HCT116 (cell line): ENCODE measurements at places on chromosomes 7 and 10. TPM values are rescaled to one million over a fixed set of nuclear protein-coding genes. Genes with fewer than 3 reads are reported as not detected.

TMEM140 gene
- total RNA-seq, result not detected

MYL10 gene
- not detected for total RNA-seq

GRCh38 chr7:118872568-118872967 lies 648.1 kb downstream of the ANKRD7 start:
- H3K36me3 ChIP-seq, result no peaks in the 10 kb centered on the region
- H3K4me3 ChIP-seq, result no peak overlapping the region
- DNase-seq, result peak; percentile 24

- peaks cover 20% of the 10 kb centered on the region for H3K27me3 ChIP-seq
- no peak overlapping the region for H3K4me3 ChIP-seq
- no peaks in the 10 kb centered on the region for H3K36me3 ChIP-seq
- DNase-seq, result no peak
- no peak overlapping the region for H3K27ac ChIP-seq
- H3K4me1 ChIP-seq, result no peaks in the 10 kb centered on the region
These were observed 74.0 kb downstream of the POU6F2 start for GRCh38 chr7:39051707-39052106.

- no peak for DNase-seq
- no peak overlapping the region for H3K4me3 ChIP-seq
- H3K27ac ChIP-seq, result no peak overlapping the region
These were observed 254.9 kb downstream of the KIAA1217 start for GRCh38 chr10:24463611-24464426.

- no peak overlapping the region for H3K4me3 ChIP-seq
- no peak for DNase-seq
- no peaks in the 10 kb centered on the region for H3K27me3 ChIP-seq
- H3K36me3 ChIP-seq, result no peaks in the 10 kb centered on the region
These were observed 24.6 kb upstream of the ASL start for GRCh38 chr7:66050990-66051448.

GRCh38 chr7:50185208-50185607 lies 92.2 kb upstream of the ZPBP start:
- no peaks in the 10 kb centered on the region for H3K4me1 ChIP-seq
- no peak overlapping the region for H3K4me3 ChIP-seq
- H3K27ac ChIP-seq, result no peak overlapping the region
- no peaks in the 10 kb centered on the region for H3K36me3 ChIP-seq
- DNase-seq, result no peak

- H3K27ac ChIP-seq, result no peak overlapping the region
- peak; percentile 10 for DNase-seq
- no peaks in the 10 kb centered on the region for H3K27me3 ChIP-seq
- no peaks in the 10 kb centered on the region for H3K36me3 ChIP-seq
- no peak overlapping the region for H3K4me3 ChIP-seq
These were observed 177.6 kb downstream of the PARD3 start for GRCh38 chr10:34637418-34637911.

DNA sequence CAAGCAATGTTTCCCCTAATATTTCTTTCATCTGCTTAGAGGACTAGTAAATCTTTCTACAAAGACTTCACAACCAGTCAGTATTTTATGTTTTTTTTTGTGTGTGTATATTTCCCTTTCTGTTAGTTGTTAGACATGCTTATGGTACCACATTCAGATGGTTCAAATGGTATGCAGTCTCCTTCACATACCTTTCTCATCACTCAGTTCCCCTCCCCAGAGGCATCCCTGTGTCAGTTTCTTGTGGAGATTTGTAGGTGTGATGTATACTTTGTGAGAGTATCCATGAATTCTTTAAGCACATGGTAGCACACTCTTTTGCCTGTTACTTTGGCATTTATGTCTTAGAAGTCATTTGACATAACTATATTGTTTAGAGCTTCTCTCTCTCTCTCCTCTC lies 4.4 kb downstream of the ZNF485 start:
- no peaks in the 10 kb centered on the region for H3K27me3 ChIP-seq
- no peak overlapping the region for H3K27ac ChIP-seq
- H3K4me3 ChIP-seq, result no peak overlapping the region
- peaks cover 3% of the 10 kb centered on the region; the same call in 1 of the 2 replicates for H3K36me3 ChIP-seq
